ENCODE measurements at places on chromosomes 5 and 9.

DNA sequence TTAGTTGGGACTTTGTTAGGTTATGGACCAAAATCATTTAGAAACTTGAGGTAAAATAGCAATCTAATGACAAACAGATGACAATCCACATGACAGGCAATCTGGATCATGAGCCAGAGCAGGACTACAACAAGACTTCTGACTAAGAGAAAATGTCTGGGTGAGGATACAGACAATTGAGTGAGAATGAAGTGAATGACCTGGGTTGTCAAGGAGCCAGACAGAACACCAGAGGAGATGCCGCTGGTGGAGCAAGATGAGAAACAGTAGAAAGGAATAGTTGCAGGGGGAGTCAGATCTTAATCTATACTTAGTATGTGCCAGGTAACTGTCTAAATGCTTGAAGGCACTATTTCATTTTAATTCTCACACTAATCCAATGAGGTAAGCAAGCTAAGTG, 277.8 kb downstream of the PRELID2 start:
- no peak for DNase-seq

DNA sequence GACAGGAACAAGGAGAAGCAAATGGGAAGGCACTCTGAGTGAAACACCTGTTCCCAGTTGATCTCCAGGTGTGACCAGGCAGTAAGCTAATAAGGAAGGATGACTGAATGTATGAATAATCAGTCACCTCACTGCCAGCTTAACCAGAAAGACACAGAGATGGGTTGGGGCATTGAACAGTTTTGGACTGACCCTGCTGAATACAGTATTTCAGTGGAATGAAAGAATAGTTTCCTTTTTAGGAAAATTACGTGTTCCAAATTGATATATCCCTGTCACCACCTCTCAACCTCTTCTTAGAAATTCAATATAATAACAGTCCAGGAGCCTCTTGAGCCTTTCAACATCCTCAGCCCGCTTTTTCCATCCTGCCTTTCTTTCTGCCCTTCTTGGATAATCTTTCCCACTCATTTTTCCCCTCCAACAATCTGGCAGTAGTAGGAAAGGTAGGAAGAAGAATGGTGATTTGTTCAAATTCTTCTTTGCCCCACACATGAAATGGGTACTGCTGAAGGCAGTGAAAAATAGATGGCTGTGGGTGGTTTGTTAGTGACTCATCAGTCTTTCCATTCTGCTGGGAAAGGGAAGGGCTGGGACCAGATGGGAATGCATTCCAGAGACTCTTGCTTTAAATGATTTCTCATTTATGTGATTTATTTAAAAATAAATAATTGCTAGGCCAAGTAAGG, 117.9 kb downstream of the ZSWIM6 start:
- DNase-seq, result no peak

DNA sequence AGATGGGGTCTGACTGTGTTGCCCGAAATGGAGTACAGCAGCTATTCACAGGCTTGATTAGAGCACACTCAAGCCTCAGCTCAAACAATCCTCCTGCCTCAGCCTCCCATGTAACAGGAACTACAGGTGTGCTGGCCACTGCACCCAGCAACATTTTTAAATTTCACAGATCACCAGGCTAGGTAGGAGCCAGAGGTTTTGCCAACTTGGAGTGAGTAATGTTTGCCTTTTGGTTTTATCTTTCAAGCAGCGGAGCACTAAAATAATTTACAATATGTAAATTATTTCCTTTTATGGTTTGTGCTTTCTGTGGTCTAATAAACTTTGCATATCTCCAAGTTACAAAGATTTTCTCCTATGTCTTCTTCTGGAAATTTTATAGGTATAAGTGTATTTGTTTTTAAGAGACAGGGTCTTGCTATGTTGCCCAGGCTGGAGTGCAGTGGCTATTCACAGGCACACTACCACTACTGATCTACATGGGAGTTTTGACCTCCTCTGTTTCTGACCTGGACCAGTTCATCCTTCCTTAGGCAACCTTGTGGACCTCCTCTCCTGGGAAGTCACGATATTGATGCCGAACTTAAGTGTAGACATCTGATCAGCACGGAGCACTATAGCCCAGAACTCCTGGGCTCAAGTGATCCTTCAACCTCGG, 67.2 kb upstream of the SUSD1 start:
- no peak for DNase-seq

DNA sequence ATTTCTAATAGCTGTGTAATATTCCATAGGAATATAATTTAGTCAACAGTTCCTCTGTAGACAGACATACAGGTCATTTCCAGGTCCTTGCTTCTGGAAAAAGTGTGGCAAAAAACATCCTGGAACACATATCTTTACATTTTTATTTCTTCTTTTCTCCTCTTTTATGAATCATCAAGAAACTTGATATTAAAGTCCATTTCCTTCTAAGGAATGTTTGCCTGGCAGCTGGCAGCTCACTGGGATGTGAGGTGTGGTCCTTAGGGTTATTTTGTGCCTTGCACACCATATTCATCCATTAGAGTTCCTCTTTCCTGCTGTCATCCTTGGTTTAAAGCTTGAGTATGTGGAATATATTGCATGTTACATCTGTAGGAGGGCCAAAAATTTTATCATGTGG, 122.0 kb downstream of the GALNT10 start:
- DNase-seq, result no peak

- no peak for DNase-seq
Observed at GRCh38 chr5:35186749-35187148, 43.5 kb downstream of the PRLR start.

DNA sequence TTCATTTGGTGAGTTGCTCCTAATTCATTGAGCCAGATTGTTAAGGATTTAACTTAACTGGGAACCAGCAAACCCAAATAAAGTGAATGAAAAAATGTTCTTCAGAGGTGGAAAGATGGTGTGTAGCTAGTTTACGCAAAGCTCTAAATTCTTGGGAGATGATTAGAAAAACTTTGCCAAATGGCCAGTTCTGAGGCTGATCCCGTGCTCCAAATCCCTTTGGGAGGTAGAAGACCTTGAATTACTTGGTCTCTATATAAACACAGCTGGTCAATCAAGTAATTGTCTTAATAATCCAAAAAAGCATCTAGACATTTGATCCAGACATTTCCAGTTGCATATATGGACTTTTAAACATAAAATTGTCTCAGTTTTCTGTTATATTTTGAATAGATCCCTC, 11.4 kb downstream of the ACTL7B start:
- DNase-seq, result no peak

- no peak for DNase-seq
Observed at GRCh38 chr5:163571744-163572143, 66.3 kb downstream of the MAT2B start.

DNA sequence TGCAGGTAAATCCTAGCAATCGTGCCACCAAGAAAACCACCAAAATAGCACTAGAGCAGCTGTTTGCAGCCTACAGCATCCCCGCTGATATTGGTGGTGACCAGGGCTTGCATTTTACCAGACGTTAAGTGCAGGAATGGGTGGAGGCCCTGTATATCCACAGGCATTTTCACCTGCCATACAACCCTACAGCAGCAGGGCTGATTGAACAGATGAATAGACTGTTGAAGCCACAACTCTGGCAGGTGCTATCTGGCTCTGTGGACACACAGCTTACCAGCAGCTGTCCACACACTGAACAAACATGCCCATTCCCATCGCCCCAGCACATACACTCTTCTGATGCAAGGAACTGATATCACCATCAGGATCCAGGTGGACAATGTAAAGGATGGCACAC, 154.5 kb upstream of the APC start:
- no peak for DNase-seq

GRCh38 chr9:37939575-37940095, 35.7 kb upstream of the SLC25A51 start:
- no peak for DNase-seq

- no peak for DNase-seq
Observed at GRCh38 chr5:118253225-118254061, 734.9 kb downstream of the DTWD2 start.

DNA sequence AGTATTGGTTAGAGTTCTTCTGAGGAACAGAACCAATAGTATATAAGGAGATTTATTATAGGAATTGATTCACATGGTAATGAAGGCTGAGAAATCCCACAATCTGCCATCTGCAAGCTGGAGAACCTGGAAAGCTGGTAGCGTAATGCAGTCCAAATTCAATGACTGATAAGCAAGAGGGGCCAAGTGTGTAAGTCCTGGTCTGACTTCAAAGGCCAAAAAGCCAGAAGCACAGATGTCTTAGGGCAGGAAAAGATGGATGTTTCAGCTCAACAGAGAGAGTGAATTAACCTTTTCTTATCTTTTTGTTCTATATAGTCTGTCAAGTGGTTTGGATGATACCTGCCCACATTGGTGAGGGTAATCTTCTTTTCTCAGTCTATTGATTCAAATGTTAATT, 146.4 kb downstream of the FGF10 start:
- DNase-seq, result no peak

DNA sequence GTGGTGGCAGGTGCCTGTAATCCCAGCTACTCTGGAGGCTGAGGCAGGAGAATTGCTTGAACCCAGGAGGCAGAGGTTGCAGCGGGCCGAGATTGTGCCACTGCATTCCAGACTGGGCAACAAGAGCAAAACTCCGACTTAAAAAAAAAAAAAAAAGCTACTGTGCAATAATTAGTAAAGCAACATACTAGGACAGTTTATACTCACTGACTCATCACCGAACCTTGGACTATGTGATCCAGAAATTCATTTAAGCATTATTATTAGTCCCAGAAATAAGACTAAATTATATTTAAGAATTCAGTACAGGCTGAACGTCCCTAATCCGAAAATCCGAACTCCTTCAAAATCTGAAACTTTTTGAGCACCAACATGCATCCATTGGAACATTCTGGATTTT, 37.8 kb downstream of the GOLPH3 start:
- DNase-seq, result no peak

GRCh38 chr5:157983906-157984551, 125.1 kb upstream of the CLINT1 start:
- no peak for DNase-seq

DNA sequence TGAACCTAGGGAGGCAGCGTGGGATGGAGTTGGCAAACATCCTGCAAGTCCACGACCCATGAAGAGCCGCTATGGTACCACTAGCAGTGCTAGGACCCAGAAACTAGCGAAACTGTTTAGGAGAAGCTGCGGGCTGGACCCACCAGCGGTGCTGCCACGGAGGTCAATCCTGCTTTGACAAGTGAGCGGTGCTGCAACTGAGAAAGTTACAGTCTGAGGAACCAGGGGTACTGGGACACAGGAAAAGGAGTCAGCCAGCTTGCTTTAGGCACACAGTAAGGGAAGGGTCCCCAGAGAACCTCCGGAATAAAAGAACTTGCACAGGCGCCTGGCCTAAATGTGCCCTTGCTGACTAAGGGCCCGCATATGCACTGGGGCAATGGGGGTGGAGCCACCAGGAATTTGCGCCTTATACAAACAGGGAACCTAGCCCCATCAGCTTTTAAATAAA, 23.6 kb upstream of the ANXA2R start:
- DNase-seq, result no peak

DNA sequence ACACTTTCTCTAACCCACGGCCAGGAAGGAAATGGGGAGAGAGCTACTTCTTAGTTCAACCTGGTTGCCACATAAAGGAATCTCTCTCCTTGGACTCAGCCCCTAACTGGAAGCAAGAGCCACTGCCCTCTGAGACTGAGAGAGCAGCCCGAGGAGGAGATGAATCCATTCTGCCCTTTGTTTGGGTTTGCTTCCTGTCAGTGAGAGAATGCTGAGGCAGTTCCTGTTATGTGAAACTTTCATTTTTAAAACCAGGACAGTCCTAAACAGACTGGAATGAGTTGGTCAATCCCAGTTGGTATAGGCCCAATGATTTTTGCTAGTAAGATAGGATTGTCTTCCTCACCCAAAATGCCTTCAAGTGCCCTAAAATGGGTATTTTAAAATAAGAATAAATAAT, 205.1 kb downstream of the NTRK2 start:
- DNase-seq, result no peak

DNA sequence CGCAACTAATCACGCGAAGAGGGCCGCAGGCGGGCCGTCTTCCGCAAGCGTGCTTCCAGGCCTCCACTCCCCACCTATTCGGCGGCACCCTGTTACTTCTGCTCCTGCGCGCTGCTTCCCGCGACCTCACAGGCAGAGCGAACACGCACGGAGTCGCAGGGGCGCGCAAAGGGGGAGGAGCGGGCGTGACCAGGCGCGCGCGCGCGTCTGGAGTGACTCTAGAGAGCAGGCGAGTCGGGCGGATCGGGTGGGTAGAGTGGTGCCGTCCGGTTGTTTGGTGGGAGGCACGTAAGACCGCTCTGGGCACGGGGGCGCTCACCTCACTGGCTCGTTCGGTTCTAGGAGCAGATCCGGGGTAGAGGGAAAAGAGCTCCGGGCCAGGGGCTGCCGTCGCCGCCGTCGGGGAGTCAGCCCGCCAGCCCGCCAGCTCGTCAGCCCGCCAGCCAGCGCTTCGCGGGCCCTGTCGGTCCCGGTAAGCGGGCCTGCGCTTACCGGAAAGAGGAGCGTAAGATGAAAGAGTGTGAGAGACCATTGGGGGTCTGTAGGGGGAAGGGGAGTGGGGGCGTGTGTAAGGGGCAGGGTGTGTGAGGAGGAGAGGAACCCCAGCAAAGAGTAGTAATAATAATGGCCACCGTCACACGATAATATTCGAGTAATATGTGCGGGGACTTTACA, at the start of gene CNOT8:
Gene CNOT8 (plus strand): TSS at position 331 of the 675 bp plus-strand sequence. CDS start 4,652 bp downstream, outside the sequence.
- peak; percentile 99 for DNase-seq

- no peak for DNase-seq
Observed at GRCh38 chr5:151864061-151864748, 60.4 kb downstream of the GLRA1 start.

GRCh38 chr9:94792511-94792910, 66.0 kb downstream of the AOPEP start:
- DNase-seq, result no peak

DNA sequence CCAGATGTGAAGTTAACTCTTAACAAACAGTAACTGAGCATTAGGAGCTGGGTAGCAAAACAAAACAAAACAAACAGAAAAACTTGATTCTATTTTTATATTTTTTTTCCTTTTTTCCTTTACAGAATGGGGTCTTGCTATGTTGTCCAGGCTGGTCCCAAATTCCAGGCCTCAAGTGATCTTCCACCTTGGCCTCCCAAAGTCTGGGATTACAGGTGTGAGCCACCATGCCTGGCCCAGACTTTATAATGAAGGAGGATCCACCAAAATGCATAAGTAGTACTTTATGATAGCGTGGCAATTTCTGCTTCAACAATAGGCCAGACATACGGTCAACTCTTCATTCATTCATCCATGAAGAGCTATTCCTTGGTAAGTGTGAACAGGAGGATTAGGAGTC, 5.9 kb upstream of the IQGAP2 start:
- no peak for DNase-seq

DNA sequence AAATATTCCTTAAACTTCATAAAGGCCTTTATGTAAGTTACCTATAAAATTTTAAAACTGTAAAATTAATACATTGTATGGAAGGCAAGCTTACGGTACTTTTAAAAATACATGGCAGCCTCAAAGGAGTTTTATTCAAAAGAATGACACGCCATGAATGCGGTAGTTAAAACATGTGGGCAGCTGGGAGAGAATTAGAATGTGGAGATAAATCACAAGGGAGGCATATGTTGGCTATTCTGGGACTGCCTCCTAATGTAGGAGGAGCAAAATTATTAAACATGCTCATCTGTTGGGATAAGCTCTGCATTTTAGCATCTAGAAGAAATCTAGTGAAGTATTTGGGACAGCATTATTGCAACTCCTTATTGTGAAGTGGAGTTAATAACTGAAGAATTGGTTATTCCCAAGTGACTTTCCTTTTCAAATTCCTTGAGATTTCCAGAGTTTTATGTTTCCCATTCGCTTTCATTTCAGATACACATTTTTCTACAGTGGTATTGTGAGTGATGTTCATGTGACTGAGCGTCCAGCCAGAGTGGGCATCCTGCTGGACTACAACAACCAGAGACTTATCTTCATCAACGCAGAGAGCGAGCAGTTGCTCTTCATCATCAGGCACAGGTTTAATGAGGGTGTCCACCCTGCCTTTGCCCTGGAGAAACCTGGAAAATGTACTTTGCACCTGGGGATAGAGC, 109.4 kb downstream of the CMYA5 start:
- no peak for DNase-seq

Data from naive B cell (primary cell).